ENCODE measurements at places on chromosomes 13 and 19.

DNA sequence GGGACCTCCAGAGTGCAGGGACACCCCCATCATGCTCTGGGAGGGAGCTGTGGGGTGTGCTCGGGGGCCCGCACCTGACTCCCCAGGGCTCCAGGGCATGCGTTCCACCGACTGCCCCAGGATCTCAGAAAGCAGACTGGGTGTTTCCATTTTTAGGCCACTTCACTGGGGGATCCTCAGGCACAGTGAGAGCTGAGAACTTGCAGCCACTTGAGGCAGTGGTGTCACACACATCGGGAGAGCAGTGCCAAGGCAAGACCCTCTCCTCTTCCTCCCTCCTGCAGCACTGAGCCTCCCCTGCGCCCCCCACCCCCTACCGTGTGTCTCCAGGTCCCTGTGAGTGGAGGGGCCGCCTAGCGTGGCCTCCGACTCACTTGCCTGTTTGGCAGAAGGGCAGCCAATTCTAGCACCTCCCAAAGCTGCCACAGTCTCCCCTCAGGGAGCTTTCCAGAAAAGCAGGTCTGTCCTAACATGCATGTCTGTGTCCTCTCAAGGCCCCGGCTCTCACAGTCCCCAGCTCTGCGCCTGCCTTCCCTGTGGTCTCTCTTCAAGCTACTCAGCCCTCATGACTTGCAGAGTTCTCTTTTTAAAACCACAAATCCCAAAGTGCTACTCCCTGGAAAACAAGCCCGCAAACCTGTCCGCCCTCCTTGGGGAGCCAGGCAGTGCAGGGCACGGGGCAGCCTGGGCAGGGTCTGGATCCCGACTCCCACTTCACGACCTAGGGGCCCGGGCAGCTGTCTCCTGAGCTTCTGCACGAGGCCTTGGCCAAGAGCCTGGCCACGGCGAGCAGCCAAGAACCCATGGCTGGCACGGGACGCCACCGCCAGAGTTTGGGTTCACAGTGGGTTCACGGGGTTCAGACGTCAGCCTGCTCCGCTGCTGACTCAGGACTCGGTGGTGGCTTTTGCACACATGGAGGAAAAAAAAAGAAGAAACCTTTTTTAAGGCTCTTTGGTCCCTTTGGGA lies 94.1 kb downstream of the STK24 start:
- peak; percentile 85 for DNase-seq

DNA sequence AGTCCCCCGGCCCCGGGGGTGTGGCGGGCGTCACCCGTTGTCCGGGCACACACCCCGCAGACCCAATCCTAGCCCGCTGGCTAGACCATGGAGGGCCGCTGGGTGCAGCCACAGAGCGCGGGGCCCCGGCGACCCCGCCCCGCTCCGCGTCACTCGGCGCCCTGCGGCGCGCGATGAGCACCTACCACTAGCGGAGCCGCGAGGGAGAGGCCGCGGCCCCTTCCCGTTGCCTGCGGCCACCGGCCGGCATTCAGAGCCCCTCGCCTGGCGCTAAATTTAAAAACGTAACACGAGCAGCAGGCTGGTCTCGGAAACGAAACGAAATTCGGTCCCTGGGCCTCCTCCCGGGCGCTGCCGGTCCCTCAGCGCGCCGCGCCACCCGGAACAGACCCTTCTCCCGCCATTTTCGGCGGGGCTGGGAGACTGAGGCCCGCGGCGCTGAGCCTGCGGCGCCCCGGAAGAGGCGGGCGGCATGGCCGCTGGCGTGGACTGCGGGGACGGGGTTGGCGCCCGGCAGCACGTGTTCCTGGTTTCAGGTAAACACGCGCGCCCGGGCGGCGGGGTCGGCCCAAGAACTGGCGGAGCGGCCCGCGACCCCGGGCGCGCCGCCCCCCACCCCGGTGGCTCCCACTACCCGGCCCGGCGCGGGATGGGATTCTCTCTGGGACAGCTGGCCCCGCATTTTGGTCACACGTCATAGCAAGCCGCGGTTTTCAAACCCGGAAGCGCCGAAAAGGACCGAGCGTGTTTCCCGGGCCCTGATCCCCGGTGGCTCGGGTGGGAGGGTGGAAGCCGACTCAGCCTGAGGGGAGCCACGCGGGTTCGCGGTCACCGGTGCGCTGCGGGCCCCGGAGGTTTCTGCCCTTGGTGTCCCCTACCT lies at the start of gene RNASEH2B:
TSS of gene RNASEH2B (plus strand) at position 187 of the 880 bp plus-strand sequence. CDS start at position 473, 286 bp downstream.
- DNase-seq, result peak; percentile 59

DNA sequence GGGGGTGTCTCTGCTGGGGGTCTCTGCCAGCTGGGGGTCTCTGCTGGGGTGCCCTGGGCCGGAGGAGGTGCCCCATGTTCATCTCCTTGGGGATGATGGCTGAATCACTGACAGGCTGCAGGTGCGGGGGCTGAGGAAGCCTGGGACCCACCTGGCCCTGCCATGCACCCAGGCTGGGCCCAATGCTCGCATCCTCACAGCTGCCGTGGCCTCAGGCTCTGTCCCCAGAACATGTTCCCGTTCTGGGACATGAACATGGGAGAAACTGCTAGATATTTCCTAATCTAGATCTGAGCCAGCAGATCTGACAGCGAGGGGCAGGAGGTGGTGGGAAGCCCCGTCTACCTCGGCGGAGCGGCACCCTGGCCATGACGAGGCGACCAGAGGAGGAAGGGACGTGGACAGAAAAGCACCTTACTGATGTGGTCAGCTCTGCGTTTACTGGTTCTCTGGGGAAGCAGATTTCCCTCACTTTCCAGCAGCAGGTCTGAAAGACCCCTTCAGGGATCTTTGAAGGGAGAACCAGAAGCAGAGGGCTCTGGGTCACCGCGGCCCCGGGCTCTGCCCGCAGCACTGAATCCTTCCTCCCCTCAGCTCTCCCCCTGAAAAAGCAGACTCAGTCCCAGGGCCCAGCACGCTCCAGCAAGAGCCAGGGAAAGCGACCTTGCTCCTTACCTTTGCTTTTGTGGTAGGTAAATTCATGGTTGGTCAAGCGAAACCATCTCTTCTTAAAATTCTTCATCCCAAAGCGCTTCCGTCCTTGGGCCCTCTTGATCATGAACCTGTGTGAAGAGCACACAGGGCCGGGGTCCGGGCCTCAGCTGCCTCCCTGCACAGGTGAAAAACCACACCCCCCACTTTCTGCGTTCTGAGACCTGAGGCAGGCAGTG lies 26.5 kb upstream of the C13orf46 start:
- DNase-seq, result no peak

DNA sequence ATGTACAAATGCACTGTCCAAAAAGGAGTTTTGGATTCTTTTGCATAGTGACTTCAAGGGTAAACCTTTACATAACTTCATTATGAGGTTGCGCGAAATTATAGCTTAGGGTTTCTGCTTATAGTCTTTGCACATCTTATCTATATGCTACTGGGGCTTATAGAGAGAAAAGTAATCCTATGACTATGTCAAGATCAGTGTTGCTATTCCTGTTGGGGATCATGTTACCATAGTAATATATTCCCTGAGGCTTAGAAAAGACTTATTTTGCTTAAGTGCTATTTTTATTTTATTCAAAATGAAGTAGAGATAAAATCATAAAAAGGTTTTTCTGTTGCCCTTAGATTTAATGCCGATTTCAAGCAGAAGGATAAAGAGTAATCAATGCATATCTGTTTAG lies 14.7 kb upstream of the POSTN start:
- no peak for DNase-seq

DNA sequence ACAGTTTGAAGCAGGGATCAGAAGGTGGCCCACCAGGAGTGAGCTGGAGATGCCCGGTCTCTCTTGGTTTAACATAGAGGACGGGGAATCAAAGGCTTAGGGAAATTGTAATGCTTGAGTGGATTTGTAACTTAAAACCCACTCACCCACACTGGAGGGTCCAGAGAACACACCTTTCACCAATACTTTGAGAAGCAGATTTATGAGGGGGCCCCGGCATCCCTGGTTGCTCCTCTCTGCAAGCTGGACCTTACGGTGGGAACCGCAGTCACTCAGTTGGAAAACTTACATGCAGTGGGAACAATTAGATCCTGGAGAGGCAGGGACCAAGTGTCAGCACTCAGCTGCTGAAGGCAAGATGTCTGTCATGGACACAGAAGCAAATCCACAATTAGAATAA lies 20.5 kb downstream of the PPP5C start:
- no peak for DNase-seq

DNA sequence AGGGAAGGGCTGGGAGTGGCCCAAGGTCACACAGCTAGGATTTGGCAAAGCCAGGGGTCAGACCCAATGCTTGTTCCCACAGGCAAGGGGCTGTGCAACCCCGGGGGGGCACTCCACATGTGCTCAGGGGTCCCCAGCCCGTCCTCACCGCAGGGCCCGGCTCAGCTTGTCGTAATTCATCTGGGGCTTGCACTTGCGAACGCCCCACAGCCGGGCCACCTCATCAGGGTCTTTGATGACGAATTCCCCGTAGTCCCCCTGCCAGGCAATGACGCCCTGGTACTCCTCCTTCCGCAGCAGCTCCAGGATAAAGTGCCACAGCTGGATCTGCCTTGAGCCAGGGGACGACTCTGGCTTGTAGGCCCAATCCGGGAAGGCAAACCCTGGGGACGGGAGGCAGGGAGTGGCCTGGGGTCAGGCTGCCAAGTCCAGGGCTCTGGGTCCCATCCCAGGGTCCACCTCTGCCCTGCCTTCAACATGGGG lies 4.7 kb downstream of the ERF start:
- no peak for DNase-seq

DNA sequence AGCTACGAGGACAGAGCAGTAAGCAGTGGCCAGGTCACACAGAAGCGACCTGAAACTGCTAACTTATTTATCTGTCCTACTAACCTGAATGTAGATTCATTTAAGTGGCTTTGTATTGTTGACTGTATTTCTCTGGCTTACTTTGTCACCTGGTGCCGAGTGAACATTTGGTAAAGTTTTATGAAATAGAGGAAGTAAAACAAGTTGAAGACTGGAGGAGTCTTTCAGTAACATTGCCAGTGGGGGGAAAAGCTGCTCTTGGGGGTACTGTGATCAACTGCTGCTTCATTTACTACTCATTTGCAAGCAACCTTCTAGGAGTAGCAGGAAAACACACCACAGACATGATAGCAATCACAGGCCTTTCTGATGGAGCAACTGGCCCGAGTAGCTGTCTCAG lies 615.0 kb downstream of the FGF9 start:
- no peak for DNase-seq

DNA sequence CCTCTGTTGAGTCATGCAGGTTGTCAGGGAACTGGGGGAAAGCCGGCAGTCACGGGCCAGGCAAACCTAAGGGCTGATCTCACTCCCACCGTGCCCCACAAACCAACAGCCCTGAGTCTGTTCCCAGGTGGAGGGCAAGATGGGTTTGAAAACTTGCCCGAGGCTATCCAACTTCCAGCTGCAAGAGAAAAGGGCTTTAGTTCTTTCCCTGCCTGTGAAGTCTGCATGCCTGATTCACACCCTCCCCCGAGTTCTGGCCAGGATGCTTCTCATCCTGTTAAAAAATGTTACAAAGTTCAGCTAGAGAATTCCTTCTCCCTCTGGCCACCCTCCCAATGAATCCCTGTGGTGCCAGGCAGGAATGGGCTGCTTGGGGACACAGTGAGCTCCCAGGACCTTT lies 33.1 kb downstream of the MYO16 start:
- no peak for DNase-seq

- DNase-seq, result no peak
Observed at GRCh38 chr13:113849981-113850721, 13.7 kb downstream of the GAS6 start.

DNA sequence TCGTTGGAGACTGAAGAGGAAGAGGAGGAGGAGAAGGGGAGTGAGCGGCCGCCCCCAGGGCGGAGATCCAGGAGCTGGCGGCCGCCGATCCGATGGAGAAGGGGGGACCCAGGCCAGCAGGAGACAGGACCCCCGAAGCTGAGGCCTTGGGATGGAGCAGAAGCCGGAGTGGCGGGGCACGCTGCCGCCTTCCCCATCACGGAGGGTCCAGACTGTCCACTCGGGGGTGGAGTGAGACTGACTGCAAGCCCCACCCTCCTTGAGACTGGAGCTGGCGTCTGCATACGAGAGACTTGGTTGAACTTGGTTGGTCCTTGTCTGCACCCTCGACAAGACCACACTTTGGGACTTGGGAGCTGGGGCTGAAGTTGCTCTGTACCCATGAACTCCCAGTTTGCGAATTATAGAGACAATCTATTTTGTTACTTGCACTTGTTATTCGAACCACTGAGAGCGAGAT lies 1.8 kb downstream of the GADD45B start:
- DNase-seq, result peak; percentile 59

GRCh38 chr19:2952953-2953481 lies 8.2 kb upstream of the ZNF77 start:
- DNase-seq, result no peak

DNA sequence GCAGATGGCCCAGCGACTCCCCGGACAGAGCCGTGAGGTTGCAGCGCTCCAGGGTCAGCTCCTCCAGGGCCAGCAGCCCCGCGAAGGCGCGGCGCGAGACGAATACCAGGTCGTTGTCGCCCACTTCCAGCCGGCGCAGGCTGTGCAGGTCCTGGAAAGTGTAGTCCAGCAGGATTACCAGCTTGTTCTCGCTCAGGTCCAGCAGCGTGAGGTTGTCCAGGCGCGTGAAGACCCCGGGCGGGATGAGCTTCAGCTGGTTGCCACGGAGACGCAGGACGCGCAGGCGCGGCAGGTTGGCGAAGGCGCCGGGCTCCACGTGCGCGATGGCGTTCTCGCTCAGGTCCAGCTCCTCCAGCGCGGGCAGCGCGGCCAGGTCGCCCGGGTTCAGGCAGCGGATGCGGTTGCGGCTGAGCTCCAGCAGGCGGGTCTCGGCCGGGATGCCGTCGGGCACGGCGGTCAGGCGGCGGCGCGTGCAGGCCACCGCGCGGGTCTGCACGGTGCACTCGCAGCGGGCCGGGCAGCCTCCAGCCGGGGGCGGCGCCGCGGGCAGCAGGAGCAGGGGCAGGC lies 9.3 kb upstream of the PEAK3 start:
- no peak for DNase-seq

DNA sequence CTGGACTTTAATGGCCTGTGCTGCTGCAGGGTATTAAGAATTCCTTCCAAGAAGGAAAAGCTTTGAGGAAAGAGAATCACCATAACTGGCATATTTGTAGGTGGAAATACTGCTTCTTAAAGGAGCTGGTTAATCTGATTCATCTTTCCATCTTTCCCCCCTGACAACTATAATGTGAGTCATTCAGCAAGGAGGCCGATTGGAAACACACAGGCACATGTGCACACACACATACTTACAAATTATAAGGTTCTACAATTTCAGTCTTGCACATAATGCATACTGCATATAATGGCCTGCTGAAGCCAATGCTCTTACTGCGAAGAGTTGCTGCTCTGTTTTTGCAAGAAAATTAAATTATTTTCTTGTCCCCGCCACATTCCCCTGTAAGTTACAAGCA lies 78.8 kb upstream of the TPP2 start:
- no peak for DNase-seq

DNA sequence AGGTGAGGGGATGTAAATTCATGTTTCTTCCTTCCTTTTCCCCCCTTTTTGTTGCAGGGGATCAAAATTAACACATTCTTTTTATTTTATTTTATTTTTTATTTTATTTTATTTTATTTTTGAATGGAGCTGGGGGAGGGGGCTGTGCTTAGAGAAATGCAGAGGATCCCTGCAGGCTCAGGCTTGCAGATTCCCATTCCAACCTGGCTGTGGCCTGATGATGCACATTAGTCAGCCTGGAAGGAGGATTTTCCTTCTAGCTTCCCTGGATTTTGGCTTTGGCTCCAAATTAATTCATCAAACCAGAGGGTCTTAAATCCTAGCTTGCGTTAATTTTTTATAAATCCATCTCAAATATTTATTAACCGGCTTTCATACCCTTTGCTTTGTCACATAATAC lies 67.0 kb downstream of the FREM2 start:
- no peak for DNase-seq
